Thyroid gland (tissue), 4 donors: ENCODE measurements at places on chromosomes 2 and 18. TPM values are rescaled to one million over a fixed set of nuclear protein-coding genes. Genes with fewer than 3 reads are reported as not detected.

Gene HSPE1
- total RNA-seq, result 87.8 TPM

Gene VWC2L
- total RNA-seq, result not detected

Gene UGT1A9
- not detected for total RNA-seq

Gene ALPI
- total RNA-seq, result not detected

Gene MROH2A
- total RNA-seq, result 20.4 TPM

DNA sequence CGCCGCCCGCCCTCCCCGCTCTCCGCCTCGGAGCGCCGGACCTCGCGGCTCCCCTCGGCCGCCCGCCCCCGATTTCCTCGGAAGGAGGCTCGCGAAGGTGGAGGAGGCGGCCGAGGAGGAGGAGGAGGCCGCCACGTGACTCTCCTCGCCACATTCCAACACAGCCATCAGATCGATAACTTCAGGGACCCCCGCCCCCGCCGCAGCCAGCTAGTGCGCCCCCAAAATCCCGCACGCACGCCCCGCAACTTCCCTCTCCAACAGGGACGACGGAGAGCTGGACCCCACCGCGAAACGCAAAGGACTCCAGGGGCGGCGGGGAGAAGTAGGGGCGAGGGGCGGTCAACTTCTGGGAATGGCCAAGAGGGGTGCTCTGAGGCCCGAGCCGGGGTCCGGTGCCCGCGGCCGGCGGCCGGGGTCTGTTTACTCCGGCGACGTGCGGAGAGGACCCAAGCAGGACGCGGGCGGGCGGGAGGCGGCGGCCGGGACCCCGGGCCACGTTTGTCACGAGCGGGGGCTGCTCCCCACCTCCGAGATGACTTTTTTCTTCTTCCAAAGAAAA is 2.0 kb downstream of the ZNF521 start:
- H3K4me1 ChIP-seq, result peaks cover 23% of the 10 kb centered on the region
- peak; percentile 26 for DNase-seq
- H3K27ac ChIP-seq, result peak overlapping the region; percentile 91
- H3K4me3 ChIP-seq, result peak overlapping the region; percentile 72

GRCh38 chr2:225065882-225066281 is 23.6 kb upstream of the DOCK10 start:
- no peak overlapping the region for H3K4me3 ChIP-seq
- H3K36me3 ChIP-seq, result no peaks in the 10 kb centered on the region
- no peaks in the 10 kb centered on the region for H3K27me3 ChIP-seq
- no peaks in the 10 kb centered on the region for H3K4me1 ChIP-seq
- H3K27ac ChIP-seq, result no peak overlapping the region
- DNase-seq, result no peak

GRCh38 chr18:49183921-49184320 is 233.2 kb upstream of the SMAD7 start:
- H3K36me3 ChIP-seq, result no peaks in the 10 kb centered on the region
- DNase-seq, result no peak
- H3K27me3 ChIP-seq, result no peaks in the 10 kb centered on the region
- no peak overlapping the region for H3K4me3 ChIP-seq
- no peak overlapping the region for H3K27ac ChIP-seq

DNA sequence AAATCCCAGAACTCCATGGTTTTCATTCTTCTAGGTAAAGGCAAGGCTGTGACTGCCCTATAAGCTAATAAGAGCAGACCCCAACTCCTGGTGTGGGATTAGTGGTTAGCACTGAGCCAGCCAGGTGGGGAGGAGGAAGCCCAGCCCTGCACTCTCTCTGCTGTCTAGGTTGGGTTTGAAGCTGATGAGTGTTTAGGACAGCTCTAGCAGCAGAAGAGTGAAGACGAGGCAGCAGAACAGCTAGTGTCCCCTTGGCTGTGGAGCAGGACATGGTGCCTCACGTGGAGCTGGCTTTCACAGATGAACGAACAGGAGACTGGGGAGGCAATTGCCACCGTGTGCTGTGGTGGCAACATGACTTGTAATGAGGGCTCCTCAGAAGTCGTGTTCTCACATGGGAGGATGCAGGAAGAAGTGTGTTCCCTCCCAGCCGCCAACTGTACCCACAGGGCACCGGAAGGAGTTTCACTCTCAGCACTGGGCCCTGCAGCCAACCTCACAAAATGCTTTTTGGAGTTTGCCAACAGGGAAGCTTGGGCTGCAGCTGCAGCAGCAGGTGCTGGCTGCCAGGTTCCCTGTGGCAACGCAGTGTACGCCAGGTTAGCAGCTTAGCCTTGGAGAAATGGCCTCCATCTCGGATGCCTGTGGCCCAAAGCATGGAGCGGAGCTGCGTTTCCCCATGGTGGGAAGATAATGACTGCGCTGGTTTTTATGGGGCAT is 328.2 kb downstream of the SETBP1 start:
- H3K4me1 ChIP-seq, result no peaks in the 10 kb centered on the region
- no peak for DNase-seq
- H3K27ac ChIP-seq, result no peak overlapping the region
- no peaks in the 10 kb centered on the region for H3K36me3 ChIP-seq

DNA sequence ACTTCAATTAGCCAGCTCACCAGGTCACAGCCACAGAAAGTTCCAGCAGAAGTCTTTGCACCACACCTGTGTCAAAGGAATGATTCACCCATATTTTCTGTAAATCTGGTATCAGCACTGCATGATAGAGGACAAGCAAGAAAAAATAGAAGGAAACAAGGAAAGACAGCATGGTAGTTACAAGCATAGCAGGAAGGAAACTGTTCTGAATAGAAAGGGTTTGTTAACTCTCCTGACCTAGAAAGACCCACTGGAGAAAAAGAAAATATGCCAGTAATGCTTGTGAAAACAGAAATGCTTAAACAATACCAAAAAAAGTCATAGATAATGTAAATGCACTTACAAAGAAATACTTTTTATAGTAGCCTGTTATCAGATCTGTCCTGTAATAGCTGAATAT is 40.8 kb downstream of the SCRN3 start:
- no peaks in the 10 kb centered on the region for H3K4me1 ChIP-seq
- H3K27me3 ChIP-seq, result no peaks in the 10 kb centered on the region
- DNase-seq, result no peak
- H3K4me3 ChIP-seq, result no peak overlapping the region
- H3K36me3 ChIP-seq, result no peaks in the 10 kb centered on the region

DNA sequence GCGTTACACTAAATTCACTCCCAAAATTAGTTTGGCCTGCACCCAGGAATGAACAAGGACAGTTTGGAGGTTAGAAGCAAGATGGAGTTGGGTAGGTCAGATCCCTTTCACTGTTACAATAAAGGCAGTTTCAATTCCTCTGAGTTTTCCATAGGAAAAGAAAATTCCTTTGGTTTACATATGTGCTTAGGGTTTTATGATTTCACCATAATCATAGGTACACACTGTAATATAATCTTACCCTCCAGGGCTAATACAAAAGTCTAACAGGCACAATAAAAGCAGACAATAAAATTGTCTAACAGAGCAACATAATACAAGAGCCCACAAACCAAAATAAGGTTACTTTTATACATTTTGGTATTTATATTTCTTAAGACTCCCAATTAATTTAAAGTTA is 391.5 kb upstream of the KCNJ3 start:
- no peak overlapping the region for H3K27ac ChIP-seq
- H3K27me3 ChIP-seq, result no peaks in the 10 kb centered on the region
- no peak overlapping the region for H3K4me3 ChIP-seq
- H3K4me1 ChIP-seq, result no peaks in the 10 kb centered on the region
- no peak for DNase-seq

DNA sequence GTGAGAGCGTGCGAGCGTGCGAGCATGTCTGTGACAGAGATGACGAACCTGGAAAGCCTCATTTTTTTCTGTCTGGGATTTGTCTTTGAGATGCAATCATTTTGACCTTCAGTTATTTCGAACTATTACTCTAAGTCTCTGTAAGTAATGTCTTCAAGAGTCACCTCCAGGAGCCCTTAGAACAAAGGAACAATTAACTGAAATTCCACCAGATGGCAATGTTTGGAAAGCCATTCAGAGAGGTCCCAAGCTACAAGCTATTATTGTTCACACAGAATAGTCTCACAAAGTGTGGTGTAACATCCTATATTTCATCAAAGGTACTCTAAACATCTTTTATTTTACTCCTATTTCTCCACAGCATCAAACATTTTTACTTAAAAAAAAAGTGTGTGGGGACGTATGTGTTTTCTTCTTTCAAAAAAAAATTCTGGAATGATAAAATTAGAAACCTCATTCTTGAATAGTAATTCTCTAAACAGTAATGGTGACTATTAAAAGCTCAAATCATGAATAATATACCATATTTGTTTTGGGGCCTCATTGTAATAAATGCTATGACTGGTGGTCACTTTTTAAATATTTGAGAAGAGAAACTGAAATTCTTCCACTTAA is 35.1 kb upstream of the MAPRE2 start:
- H3K4me1 ChIP-seq, result no peaks in the 10 kb centered on the region
- no peak for DNase-seq
- H3K27ac ChIP-seq, result no peak overlapping the region
- H3K36me3 ChIP-seq, result no peaks in the 10 kb centered on the region
- H3K4me3 ChIP-seq, result no peak overlapping the region

DNA sequence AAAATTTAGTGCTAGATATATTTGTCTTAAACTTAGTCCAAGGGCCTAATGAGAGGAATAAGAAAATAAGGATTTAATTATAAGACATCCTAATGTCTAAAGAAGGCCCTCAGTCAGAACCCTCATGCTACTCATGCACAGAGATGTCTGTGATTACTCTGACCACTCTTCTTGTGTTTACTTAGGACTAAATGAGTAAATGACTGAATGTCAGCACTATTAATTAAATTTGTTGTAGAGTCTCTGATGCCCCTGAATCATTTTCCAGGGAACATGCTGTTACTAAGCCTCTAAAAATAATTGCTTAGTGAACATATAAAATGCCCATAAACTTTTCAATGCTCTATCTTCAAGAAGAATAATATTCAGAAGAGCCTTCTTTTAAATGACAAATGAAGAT is 32.4 kb downstream of the GULP1 start:
- H3K4me1 ChIP-seq, result no peaks in the 10 kb centered on the region
- H3K27ac ChIP-seq, result no peak overlapping the region
- H3K27me3 ChIP-seq, result no peaks in the 10 kb centered on the region
- H3K36me3 ChIP-seq, result no peaks in the 10 kb centered on the region

- no peaks in the 10 kb centered on the region for H3K27me3 ChIP-seq
- no peak overlapping the region for H3K27ac ChIP-seq
- no peaks in the 10 kb centered on the region for H3K36me3 ChIP-seq
- no peak for DNase-seq
- H3K4me3 ChIP-seq, result no peak overlapping the region
Measured at GRCh38 chr2:40204268-40204667, 247.6 kb downstream of the SLC8A1 start.

DNA sequence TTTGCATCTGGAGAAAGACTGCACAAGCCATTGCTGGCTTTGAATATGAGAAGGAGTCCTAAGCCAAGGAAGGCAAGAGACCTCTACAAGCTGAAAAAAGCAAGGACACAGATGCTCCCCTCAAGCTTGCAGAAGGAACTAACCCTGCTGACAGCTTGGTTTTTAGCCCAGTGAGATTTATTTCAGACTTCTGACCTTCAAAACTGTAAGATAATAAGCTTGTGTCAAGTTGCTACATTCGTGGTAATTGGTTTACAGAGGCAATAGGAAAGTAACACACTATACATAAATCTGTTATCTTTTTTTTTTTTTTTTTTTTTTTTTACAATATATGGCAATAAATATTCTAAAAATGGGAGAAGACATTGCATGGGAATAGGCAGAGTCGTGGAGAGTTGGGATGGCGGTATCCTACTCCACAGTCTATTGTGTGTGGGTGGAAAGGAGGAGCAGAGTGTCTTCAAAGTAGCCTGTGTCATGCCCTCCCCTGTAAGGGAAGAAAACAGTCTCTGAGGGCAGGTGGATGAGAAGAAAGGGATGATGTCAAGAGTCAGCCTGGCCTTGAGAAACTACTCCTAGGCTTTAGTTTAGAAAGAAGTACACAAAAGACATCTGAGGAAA is 196.9 kb downstream of the THSD7B start:
- no peak overlapping the region for H3K4me3 ChIP-seq
- no peaks in the 10 kb centered on the region for H3K36me3 ChIP-seq
- no peaks in the 10 kb centered on the region for H3K27me3 ChIP-seq

DNA sequence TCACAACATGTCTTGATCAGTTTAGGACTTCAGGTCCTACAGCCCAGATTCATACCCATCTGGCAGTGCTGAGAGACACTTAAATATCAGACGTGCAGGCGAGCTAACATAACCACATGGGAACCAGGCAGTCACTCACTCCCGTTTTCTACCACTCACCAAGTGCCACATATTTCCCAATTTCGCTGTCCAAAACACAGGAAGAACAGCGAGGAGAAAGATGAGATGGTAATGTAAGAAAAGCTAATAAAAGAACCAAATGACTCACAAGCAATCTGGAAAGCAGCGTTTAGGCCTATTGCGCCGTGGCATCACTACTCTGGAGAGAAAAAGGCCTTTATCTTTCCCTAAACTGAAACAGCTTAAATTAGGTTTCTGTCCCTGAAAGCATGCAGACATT is 647.8 kb upstream of the SLC39A10 start:
- H3K4me1 ChIP-seq, result no peaks in the 10 kb centered on the region
- DNase-seq, result no peak
- H3K27me3 ChIP-seq, result no peaks in the 10 kb centered on the region

GRCh38 chr2:205024822-205025518 is 479.7 kb downstream of the PARD3B start:
- no peaks in the 10 kb centered on the region for H3K4me1 ChIP-seq
- no peak overlapping the region for H3K27ac ChIP-seq
- H3K36me3 ChIP-seq, result no peaks in the 10 kb centered on the region
